ENCODE measurements at places on chromosomes 1 and 21.

- no peak for DNase-seq
Observed at GRCh38 chr1:53763911-53764310, 24.9 kb upstream of the GLIS1 start.

- DNase-seq: no peak
Observed at GRCh38 chr1:6180707-6181311, 688 bp upstream of the CHD5 start.

DNA sequence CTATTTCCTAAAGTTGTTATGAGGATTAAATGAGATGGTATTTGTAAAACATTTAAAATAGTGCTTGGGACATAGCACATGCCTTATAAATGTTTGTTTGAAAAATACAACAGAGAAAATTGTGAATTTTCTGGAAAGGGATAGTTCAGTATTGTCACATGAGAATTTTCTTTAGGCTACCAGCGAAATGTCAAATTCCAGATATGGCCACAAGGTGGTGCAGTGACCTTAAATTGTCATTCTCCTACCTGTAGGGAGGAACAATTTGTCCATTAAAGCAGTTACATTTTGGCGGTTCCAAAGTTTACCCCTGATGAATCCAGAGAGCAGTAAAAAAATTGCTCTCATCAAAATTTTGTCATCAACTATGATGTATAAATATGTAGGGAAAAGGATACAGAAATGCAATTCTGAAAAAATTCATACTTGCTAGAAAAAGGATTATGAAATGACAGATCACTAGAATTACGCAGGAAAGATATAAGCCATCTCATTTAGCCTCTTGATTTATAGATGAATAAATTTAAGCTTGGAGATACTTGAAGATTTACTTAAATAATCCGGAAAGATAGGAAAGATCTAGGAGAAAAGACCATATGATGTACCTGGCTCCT, 50.2 kb upstream of the TSHB start:
- DNase-seq: peak; percentile 33

- no peak for DNase-seq
Observed at GRCh38 chr1:63321066-63321784, 1.1 kb upstream of the FOXD3 start.

DNA sequence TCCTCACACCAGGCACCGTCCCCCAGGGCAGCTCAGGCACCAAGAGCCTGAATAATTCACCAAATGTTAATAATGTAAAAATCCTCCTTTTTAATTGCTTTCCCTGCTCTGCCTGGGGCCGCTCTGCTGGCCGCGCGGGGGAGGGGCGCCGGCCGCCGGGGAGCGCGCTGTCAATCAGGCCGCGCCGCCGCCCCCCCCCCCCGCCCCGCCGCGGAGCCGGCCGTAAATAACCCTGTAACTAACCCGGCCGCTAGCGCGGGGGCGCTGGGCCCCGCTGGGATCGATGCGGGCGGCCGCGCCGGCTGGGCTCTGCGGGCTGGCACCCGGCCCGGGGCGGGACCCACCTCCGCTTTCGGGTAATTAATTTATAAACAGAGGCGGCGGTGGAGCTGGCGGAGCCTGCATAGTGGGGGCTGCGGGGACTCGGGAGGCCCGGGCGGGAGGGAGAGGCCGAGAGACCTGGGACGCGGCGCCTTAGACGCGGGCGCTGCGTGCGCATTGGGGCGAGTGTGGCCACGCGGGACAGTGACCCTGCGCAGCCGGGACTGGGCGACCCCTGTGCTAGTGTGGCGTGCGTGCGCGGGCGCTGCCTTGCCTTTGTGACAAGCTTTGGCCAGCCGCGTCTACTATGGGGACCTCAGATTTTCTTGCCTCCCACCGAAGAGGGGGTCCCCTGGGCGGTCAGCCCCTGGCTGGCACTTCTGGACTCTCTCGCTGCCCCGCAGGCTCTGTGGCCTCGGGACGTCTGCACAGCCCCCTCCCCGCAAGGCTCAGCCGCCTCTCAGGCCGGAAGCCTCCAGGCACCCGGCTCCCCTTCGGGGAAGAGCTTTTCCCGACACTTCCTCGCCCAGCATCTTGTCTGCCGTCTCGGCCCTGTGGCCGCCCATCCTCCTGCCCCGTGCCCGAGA, 16.6 kb downstream of the SAMD11 start:
- no peak for DNase-seq

DNA sequence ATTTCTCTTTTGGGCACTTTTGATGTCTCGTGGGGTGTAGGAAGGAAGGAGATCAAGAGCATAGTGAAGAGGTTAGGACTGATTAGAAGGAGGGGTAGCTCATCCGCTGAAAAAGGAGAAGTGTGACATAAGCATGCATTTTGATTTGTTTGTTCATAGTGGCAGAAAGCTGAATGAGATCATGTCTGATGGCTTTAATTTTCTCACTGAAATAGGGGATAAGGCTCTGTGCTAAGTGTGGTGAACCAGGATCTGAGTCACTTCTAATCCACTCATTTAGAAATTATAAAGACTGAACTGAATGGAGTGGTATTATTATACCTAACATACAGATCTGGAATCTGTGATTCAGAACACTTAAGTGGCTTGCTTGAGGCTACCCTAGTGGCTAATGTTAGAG, 344.5 kb downstream of the PDE4B start:
- no peak for DNase-seq

GRCh38 chr1:169427081-169427641, at the start of gene CCDC181:
Gene CCDC181 (minus strand): TSS chr1:169427474. CDS start chr1:169424927, 2,547 bp downstream.
- DNase-seq: peak; percentile 6

GRCh38 chr1:113129529-113130185, 56.7 kb downstream of the LRIG2 start:
- DNase-seq: no peak

GRCh38 chr1:175013445-175013844, 9.8 kb downstream of the MRPS14 start:
- no peak for DNase-seq

DNA sequence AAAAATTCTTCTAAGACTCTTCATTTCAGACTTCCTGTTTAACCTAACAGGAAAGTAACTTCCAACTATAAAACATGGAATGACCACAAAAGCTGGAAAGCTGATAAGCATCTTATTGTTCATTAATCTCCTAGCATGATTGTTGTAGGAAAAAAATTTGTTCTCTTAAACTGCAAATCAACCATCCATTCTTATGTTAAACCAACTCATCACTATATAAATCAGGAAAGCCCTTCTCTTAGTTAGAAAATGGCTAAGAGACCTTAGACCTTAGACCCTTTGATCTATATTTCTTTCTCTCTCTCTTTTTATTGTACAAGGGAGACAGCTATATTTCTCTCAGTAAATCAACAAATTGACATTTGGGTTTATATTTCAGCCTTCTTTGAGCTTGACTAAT, 101.4 kb downstream of the UBE2U start:
- DNase-seq: no peak

- DNase-seq: no peak
Observed at GRCh38 chr1:41533731-41534080, 49.2 kb upstream of the EDN2 start.

- peak; percentile 26 for DNase-seq
Observed at GRCh38 chr1:231162297-231162969, 575 bp downstream of the TRIM67 start.

DNA sequence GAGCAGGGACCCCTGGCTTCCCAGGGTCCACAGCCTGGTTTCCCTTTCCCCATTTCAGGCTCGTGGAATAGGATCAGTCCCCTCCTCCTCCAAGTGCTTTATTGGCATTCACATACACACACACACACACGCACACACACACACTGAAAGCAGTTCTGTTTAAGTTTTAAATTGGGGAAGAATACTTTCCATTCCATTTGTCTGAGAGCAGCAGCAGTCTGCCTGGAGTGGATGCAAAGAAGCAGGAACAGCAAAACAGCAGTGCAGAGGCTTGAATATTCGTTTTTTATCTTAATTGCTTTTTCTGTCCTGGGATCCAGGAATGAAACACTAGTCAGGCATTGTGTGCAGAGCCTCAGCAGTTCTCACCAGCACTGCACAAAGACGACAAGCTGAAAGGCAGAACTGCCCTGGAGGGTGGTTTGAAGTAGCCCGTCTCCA, 7.1 kb downstream of the CYB561D1 start:
- no peak for DNase-seq

Measured in stimulated activated CD4-positive, alpha-beta T cell treated with anti-CD3 and anti-CD28 coated beads, Interleukin-15, amount 100 ng/mL, for 1 hour (primary cell).